ENCODE measurements at places on chromosomes 12 and 14.

- no peak for DNase-seq
Measured at GRCh38 chr12:67326637-67327036, 57.5 kb downstream of the CAND1 start.

- DNase-seq, result no peak
Measured at GRCh38 chr12:117034701-117035151, 64.5 kb downstream of the TESC start.

- no peak for DNase-seq
Measured at GRCh38 chr12:127455347-127456265, 811.4 kb upstream of the TMEM132C start.

GRCh38 chr12:112988224-112988623 lies 9.9 kb downstream of the OAS2 start:
- DNase-seq, result peak; percentile 51

DNA sequence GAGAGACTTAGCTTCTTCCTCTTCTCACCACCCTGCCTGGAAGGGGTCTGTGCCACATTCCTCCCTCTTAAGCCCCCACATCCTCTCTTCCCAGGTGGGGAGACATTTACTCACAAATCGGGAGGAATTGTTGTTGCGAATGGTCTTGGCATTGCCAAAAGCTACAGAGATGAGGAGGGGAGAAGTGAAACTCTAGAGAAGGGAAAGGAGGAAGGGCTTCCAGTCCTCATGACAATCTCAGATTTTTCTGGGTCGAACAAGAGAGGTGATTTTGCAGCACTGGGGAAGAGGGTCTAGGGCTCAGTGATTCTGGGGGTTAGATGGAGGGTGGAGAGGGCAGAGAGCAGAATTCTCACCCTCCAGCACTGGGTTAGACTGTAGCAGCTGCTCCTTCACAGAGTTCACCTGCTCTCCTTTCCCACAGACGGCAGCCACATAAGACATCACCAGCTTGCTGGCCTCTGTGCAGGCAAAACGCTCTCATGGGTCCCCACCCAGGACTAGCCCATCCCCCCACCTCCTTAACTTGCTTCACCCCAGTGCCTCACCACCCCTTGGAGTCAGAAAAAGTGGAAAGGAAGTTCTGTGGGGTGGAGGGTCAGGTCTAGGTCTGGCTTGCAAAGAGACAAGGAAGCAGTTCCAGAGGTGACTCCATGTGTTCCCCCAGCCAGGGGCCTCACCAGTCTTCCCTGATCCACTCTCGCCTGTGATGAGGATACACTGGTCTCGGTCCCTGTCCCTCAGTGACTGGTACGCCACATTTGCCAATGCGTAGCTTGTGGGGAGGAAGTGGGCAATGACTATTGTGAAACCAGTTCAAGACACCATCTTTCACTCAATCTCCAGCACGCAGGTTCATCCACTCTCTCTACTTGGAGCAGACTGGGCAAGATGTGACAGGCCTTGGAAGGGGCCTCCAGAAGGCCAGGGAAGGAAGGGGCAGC lies 2.7 kb downstream of the MYO1A start:
- no peak for DNase-seq

GRCh38 chr12:49664591-49665239 lies 41.4 kb downstream of the PRPF40B start:
- DNase-seq, result no peak

DNA sequence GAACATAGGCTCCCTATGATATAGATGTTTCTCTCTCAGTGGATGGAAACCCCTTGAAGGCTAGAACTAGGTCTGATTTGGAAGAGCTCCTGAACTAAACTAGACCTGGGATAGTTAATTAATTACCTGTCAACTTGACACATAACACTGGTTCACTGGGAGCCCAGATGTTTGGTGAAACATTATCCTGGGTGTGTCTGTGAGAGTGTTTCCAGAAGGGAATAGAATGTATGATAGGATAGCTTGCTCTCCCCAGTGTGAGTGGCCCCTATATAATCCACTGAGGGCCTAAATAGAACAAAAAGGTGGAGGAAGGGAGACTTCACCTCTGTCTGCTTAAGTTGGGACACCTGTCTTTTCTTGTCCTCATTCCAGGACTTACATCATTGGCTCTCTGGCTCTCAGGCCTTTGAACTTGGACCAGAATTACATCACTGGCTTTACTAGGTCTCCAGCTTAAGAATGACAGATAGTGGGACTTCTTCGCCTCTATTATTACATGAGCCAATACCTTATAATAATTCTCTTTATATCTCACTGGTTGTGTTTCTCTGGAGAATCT lies 194.1 kb downstream of the KTN1 start:
- no peak for DNase-seq

GRCh38 chr12:132178801-132179401 lies 34.6 kb downstream of the NOC4L start:
- no peak for DNase-seq

GRCh38 chr12:55024575-55024974 lies 4.8 kb downstream of the NEUROD4 start:
- DNase-seq, result no peak

DNA sequence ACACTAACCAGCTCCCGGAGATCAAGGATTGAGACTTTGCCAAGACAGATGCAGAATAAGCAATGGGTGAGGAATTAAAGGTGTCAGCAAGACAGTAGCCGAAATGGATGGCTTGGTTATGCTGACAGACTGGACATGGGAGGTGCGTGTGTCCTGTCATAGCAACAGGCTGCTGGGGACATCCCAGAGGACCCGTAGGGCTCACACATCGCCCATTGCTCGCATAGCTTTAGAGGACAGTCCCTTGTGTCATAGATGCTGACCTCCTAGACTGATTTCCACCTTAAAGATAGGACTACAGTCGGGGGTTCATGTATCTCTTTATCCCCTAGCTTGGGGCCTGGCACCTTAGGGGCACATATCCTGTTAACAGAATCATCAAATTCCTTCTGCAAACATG lies 324.5 kb downstream of the MED13L start:
- DNase-seq, result no peak

GRCh38 chr14:20295067-20295466 lies 10.7 kb downstream of the TTC5 start:
- DNase-seq, result no peak

- no peak for DNase-seq
Measured at GRCh38 chr12:64082116-64082515, 140.0 kb downstream of the KICS2 start.

DNA sequence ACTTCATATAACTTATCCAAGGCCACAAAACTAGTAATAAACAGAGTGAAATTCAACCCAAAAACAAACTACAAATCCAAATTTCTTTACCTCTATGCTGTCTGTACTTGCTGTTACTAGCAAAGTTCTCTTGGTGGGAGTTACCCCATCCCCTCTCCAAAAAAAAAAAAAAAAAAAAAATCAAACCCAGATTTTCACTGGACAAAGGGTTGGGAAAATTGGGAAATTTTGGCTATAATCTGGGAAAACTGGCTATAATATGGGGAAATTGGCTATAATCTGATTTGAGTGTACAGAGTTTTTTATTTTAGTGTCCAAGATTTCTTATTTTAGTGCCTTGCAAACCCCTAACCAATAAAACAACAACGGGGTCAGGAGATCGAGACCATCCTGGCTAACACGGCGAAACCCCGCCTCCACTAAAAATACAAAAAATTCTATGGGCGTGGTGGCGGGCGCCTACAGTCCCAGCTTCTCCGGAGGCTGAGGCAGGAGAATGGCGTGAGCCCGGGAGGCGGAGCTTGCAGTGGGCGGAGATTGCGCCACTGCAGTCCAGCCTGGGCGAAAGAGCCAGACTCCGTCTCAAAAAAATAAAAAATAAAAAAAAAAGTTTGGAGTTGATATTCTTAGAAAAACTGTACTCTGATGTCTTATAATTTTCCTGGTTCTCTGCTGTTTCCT lies 148.4 kb downstream of the CHST11 start:
- DNase-seq, result no peak

DNA sequence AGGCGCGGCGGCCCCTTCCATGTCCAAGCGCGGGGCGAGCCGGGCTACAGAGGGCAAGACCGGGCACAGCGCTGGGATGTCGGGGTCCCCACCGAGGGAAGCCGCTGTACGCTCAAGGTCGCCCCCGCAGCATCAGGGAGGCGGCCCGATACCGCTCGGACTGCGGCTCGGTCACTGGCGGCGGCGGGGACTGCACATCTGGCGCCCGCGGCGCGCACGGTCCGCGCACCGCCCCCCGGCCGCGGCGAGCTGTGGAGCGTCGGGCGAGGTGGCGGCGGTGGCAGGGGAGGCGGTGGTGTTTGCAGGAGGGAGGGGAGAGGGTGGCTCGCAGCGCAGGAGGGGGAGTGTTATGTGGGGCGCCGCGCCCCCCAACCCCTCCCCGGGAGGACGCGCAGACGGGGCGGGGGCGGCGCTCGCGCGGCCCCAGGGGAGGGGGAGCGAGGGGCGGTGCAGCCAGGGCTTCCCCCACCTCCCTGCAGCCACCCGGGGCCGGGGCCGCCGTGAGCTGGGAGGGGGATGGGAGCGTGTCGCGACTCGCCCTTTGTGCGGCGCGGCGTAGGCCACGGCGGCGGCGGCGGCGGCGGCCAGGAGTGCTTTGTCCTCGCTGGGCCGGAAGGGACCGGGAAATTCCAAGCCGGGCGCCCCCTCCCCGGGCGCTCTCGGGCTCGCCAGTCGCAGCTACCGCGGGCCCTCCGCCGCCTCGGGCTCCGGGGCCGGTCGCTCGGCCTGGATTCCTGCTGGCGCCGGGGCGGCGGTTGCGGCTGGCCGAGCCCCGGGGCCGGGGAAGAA lies at the start of gene NUAK1:
TSS of gene NUAK1 (minus strand) at position 322 of the 789 bp plus-strand sequence. CDS start at position 21, 301 bp downstream.
- no peak for DNase-seq

- DNase-seq, result no peak
Measured at GRCh38 chr12:69341328-69341727, 6.9 kb upstream of the LYZ start.

DNA sequence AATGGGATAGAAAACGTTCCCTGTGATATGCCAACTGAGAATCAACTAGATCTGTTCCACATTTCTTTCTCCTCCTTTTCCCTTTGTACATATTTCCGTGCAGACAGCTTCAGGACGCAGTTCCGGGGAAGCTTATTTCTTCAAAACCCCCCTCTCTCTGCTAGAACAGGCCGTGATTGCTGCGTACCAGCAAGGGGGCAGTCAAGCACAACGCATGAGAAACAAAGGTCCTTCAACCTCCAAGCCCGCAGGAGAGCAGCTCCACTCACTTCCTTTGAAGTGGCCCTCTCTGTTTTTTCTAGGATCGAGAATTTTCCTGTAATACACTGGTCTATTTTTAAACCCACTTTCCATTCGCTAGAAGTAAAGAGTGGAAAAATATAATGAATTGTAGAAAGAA lies 80.8 kb downstream of the ZNF664 start:
- DNase-seq, result peak; percentile 16

DNA sequence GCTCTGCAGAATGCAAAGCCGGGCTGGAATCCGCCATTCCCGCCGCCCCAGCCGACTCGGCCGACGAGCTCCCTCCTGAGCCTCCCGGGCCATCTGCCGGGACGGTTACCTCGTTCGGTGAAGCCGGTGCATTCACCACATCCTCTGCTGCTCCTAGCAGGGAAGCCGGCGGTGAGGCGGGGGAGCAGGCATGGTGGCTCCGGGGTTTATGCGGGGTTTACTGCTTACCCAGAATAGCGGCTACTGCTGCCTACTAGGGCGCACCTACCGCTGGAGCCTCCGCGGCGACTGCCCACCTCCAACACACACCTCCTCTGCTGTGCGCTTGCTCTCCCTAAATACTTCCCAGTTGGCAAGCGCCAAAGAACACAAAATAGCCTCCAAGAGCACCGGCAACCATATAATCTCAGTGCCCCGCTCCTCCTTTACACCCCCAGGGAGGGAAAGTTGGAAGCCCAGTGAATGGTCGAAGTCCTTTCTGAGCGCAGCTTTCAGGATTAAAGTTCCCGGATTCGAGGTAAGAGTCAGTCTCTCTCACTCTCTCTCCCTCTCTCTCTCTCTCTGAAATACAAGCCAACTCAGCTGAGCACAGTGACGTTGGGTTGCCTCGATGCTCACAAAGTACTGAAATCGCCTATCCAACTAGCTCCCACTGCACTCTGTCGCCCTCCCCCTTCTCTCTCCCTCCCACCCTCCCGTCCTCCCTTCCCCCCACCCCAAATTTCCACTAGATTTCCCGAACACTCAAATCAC lies at the start of gene TBX5:
TSS of gene TBX5 (minus strand) at position 626 of the 753 bp plus-strand sequence. CDS start 2,246 bp downstream, outside the sequence.
- no peak for DNase-seq

DNA sequence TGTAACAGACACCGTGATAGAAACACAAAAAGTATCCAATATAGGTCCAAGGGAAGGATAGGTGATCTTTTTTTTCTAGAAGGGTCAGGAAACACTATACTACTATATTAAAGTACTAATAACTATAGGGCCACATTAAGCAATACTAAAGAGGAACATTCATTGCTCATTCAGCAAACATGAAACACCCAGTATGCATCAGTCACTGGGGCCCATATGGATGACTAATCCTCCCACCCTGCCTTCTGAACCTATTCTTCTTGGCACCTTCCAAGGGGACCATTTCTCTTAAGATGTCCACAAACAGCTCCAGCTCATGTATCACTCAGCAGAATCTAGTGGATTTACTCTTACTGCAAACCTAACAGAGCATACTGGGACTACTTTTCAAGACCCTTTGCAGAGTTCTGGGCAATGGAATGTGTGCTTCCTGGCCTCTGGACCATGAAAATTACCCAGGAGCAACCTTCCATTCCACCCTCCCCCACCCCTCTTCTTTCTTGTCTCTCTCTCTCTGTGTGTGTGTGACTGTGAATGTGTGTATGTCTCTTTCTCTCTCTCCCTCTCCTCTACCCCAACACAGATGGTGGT lies 187.9 kb downstream of the EPS8 start:
- no peak for DNase-seq

DNA sequence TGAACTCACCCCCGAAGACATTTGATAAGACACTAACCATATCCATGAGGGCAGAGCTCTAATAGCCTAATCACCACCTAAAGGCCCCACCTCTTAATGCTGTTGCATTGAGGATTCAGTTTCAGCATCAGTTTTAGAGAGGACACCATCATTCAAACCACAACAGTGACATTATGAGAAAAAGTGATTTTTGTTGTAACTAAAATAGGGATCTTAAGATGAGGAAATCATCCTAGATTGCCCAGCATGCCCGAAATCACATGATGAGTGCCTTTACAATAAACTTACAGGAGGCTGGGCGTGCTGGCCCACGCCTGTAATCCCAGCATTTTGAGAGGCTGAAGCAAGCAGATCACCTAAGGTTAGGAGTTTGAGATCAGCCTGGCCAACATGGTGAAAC lies 9.7 kb upstream of the GLT1D1 start:
- no peak for DNase-seq

DNA sequence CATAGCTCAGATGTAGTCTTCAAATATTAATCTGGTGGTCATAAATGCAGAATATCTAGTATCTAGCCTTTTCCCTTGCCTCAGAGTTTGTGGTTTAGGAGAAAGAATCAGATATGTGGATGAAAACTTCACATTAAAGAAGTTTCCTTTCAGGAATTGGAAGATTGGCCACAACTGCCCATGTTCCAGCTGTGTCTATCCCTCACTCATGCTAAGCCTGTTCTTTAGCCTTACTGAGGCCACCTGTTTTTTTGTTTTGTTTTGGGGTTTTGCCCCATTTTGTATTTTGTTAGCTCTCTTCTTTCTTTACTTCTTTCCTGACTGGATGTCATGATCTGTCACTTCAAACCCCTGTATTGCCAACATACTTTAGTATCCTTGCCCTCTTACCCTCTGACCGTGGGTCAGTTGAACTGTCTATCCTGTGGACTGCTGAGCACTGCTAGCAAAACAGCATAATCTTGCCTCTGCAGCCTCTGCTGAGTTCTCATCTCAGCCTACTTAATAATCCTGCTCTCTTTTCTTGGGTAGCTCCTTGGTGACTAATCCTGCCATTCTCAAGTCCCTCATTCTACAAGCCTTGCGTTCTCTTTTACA lies 22.0 kb upstream of the CCT2 start:
- no peak for DNase-seq

GRCh38 chr12:65584016-65584415 lies 240.3 kb upstream of the HMGA2 start:
- no peak for DNase-seq

Measured in bone marrow (tissue), 2 donors.